ENCODE measurements at places on chromosomes 5 and 9.

DNA sequence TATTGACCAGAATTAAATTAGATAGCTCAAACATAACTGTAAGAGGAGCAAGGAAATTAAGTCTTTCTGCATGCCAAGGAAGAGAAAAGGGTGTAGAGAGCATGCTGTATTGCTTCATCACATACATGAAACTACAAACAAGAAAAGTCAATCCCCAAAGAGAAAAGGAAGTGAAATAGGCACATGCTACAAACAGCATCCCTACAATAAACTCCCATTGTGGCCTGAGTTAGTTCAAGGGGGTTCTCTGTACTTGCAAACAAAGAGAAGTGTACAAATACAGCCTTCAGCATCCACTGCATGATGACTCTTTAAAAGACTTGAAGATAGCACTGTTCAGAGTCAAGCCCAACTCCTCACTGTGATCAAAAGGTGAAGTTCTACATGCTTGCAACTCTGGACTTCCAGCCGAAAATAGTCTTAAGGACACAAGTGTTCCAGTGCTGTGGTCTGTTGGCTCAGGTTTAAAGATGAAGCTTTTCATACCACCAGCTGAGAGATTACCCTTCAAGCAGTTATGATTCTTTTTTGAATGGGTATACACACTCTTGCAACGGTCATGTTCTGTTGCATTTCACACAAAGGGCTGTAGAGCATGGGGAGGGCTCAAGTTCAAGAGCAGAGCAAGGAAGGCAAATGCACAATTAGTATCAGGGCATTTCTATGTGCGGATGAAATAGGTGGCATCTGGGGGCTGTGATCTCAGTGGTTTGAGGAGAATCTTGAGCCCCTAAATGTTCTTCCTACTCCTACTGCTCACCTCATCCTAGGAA lies 534.5 kb downstream of the EBF1 start:
- no peak for DNase-seq

- no peak for DNase-seq
These were observed 217.0 kb downstream of the DMRT2 start for GRCh38 chr9:1267141-1267570.

DNA sequence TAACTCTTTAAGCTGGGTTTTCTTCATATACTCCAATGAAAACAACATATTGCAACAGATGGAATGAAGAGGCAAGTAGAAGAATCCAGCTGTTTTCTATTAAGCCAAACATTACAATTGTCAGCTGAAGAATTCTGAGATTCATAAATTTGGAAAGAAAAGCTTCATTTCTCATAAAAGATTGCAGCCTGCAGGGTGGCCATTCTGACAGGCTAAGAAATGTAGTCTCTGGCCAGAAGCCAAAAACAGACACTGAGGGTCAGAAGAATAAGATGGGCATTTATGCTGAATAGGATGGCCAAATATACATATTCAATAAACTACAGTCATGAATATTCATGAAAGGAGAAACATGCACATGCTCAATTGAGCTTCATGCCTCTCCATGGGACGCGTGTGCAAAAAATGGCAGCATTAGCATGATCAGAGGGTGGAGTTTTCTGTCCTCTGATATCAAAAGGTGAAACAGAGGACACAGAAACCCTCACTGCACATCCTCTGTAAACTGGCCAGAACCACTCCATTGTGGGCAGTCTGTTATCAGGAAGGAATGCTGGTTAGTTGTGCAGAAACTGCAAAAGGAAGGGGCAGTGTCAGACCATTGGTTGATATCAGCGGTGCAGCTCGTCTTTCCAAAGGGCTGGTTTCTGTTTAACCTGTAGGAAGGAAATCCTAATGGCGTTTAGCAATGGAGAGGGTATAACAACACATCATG lies 50.2 kb downstream of the FXN start:
- no peak for DNase-seq

DNA sequence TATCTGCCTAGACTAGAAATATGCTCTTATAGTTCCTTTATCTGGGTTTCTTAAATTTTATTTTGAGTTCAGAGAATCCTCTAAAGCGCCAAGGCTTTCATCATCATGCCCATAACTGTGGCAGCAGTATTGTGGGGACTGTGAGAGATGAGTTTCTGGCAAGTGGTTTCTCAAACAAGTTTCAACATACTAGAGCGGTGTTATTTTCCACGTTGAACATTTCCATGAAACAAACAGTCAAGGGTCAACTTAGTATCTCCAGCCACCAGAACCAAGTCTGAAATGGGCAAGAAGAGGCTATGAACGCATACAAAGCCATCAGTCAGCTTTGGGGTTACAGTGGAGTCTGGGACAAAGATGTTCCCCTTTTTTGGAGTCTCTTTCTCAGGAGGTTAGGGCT lies 40.3 kb downstream of the SERINC5 start:
- DNase-seq, result no peak

DNA sequence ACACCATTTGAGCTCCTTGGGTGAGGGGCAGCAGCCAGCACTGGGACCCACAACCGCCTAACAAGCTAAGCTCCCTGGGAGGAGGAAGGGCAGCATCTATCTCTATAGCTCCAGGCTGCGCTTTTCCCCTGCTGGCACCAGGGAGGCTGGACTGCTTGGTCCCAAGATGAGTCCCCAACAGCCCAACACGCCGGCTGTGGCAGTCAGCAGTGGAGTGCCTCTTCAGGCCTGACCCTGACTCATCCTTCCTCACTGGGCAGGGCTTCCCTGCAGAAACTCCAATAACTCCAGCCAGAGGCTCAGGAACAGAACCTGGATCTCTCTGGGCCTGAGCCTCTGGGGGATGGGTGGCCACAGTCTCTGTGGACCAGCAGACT lies 113.7 kb upstream of the ADAMTS16 start:
- DNase-seq, result no peak

GRCh38 chr9:34262971-34263370 lies 66.1 kb downstream of the KIF24 start:
- no peak for DNase-seq

DNA sequence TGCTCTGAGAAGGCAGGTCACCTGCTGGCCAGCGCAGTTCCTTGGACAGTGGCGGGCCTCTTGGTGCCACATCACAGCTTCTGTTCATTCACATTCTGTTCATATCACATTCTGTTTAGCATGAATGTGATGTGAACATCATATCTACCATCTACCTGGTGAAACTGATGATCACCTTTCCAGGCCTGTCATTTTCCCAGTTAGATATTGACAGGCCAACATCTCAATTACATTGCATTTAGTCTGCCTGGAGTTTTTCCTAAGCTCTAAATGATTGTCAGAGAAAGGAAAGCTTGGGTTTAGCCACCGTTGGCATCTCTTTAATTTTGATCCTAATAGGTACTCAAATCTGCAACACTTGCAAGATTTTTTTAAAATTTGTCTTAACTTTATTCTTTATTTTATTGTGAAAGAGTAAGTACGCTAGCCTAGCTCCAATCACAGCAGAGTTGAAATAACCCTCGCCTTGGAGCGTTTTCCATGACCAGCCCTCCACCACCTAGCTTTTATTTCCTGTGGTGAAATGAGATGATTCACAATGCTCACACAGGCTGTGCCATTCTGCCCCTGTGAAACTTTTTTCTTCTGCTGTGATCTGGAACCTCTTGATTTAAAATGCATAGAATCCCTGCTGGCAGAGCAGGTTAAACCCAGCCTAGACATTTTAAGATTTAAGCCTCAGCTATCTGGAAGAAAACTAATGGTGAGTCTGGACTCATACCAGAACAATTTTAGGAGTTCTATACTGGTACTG lies 225.0 kb downstream of the ESM1 start:
- DNase-seq, result no peak

DNA sequence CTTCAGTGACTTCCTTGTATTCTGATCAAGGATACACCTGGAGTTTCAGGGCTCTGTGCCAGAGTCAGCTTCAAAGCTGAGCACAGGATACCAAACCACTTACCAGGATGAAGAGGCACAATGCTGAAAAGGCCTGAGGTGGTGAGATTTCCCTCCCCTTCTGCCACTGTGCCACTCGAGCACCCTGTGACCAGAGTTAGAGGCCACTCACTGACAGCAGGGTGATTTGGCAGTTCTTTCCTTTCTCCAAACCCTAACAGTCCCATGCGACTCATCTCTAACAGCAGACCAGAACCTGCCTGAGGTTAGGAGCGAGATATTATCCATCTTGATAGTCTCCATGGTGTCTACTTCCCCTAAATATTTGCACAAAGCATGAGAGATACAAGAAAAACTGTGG lies 1.8 kb downstream of the PLGRKT start:
- no peak for DNase-seq

DNA sequence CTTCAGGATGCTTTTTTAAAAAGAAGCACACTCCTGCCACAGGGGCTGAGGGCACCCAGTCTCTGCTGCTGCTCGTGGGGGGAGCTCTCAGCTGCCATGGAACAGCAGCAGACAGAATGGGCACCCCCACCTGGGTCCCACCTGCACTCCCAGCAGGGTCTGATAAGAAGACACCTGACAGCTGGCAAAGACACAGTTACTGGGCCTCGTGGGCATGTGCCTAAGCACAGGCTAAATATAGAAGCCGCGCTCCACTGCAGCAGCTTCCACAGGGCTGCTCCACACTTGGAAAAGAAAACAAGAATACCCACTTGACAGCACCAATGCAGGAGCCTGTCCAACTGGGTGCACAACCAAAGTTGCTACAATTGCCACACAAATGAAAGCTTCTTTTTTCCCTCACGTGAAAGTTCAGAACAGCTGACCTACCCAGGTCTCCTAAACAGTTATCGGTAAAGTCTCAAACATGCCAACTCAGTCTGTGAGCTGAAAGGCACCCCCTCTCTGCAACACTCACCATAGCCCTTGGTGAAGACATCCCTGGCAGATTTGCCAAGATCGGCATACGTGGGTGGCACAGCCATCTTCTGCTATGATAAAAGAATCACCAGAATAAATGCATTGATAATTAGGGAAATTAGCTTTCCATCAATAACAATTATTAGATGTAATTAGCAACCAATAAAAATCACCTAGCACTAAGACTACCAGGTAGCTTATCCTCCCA lies 12.2 kb downstream of the VDAC1 start:
- no peak for DNase-seq

DNA sequence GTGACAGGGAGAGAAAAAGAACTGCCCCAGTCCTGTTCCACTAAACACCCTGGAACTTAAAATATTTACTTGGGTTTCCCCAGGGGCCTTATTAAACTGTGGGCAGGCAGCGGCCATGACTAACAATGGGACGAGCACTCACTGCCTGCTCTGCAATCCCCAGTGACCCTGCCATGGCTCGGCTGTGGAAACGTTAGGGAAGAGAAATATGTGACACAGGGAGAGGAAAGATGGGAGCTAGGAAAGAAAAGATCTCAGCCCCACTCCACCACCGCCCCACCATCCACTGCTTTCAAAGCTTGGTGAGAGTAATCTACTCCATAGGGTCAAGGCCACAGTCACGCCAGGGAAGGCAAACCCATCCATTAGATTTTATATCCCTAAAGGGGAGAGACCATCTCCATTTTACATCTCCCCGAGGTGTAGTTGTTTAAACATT lies 117.6 kb downstream of the EFNA5 start:
- no peak for DNase-seq

GRCh38 chr5:36177154-36177553 lies 25.2 kb downstream of the SKP2 start:
- no peak for DNase-seq

DNA sequence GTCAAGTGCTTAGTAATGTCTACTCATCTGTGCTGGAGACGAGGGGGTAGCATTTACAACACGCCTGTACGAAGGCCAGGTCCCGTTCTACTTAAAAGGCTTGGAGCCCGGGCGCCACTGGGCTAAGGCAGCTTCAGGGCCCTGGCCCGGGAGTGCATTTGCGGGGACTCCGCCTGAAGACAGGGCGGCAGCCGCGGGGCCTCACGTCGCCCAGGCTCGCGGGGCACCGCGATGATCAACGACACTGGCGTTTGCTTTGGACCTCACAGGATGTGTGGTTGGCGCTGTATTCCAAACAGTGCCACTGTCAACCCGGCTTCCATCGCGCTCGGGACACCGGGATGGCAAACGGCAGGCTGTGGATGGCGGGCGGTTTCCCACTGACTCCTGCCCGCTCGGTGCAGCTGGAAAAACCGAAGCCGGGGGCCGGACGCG lies 1.1 kb upstream of the TENT4A start:
- peak; percentile 13 for DNase-seq

DNA sequence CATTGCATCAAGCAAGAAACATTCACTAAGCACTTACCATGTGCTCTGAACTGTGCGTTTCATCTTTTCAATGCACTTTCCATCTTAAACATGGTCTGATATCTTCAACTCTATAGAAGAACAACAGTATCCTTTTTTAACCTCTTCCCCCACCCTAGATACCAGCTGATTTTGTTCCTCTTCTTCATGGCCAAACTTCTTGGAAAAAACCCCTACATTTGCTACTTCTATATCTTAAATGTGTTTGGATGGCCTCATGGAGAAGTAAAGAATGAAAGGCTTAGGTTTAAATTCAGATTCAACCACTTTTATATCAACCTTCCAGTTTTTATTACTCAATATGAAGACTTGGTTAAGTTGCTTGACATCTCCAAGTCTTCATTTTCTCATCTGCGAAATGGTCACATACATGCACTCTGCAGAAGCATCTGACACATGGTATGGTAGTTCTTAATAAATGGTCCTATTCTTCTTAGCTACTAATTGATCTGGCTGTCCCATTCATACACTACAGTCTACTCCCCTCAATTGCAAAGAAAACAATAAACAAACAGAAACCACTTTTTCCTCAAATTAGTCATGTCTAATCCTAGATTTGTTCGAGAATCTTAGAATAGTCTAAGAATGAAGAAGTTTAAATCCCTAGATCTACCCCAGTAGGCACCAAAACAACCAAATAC lies 59.4 kb downstream of the FYB1 start:
- DNase-seq, result no peak

Measured in activated CD4-positive, alpha-beta T cell treated with anti-CD3 and anti-CD28 coated beads for 24 hours (primary cell).